ENCODE measurements at places on chromosomes 3 and 15.

- no peak for DNase-seq
Observed at GRCh38 chr3:44055951-44056350, 185.7 kb upstream of the TOPAZ1 start.

- no peak for DNase-seq
Observed at GRCh38 chr15:98952381-98952803, 55.2 kb downstream of the PGPEP1L start.

DNA sequence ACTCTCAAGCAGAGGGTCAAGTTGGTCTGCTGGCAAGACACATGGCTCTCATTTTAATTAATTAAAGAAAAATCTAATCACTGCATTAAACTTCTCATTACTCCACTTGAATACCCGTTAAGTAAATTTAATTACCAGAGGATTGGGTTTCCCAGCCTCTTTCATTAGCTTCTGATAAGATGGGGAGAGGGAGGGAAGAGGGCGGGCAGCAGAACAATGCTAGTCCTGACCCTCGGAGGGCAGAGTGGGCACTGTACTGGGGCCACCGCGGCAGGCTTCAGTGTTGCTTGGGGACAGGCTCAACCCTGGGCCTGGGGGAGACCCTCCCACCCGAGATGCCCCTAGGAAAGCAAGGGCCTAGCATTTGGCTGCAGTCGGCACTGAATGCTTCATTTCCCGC is 55.6 kb upstream of the LINGO1 start:
- no peak for DNase-seq

DNA sequence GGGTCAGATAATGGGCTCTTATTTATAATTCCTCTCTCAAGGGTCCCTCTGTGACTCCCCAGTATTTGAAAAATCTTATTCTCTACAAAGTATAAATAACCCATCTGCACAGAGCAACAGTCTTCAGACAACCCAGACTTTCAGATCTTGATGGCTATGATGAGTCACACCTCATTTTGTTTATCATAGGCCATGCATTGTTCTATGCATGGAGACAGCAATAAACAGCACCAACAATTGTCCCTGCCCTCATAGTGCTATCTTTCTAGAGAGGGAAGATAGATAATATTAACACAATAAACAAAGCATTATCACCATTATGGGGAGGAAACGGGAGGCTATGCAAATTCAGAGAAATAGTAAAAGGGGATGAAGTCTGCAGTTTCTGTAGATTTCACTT is 13.4 kb downstream of the FHIT start:
- DNase-seq: no peak

DNA sequence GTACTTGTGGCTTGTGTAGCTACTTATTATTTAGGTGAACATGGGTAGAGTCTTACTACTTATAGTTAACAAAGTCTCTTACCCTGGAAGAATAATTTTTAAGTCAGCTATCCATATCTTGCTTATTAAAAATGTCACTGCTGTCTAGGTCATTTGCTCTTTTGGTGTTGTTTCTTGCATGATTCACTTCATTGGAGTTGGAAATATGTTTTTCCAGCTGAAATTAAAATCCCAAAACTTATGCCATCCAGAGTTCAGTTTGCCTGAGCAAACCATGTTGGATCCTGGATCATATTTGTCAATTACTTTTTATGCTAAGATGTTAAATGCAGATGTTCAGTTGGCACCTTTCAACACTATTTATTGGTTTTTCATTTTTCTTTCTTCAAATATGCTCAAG is 421.0 kb upstream of the RBMS3 start:
- DNase-seq: no peak

DNA sequence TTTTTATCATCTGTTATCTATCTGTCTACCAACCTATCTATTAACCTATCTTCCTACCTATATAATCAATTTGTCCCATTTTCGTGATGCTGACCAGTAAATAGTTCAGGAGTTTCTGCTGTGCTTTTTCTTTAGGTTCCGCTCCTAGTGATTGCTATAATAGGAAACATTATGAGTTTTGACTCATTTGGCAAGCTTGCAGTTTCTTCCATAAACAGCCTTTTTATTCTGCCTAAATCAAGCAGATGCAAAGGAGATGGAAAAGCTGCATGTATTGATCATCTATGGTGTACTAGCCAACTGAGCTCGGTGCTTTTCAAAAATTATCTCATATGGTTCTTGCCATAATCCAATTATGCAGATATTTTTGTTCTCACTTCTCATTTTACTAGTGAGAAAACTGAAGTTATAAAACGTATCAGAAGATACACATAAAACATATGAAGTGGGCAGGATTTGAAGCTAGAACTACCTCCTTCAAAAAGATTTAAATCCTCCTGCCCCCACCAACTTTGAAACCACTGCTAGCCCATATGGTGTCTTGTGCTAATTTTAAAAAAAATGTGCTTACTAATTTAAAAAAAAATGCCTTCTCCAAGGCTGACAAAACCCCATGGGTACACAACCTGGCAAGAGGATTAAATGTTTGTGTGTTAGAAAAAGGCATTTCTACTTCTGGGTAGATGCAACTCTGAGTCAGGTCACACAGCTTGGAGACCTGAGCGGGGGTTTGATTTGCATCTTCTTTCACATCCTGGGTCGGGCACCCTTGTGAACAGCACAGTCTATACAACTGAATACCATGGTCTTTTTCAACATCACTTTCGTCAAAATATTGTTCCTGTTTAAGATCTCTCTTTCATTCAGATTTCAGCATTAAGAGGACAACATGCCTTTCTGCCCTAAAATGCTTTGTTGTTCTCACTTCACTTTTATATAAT is 267.0 kb downstream of the CHL1 start:
- no peak for DNase-seq

DNA sequence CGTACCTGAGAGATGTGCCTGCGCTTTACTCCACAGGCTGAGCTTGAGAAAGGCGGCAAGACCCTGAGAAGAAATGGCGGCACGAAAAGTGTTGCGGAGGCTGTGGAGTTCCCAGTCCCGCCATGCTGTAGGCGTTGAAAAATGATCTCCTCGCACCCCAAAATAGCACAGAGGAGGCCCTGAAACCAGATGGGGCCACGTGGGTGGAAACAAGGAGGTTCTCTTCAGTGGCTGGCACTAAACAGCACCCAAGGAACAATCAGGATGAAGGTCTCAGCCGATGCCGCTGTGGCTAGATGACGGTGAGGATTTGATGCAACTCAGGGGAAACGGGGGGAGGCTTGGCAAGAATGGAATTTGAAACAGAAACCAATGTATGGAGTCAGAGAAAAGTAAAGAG is 57.3 kb downstream of the TMEM212 start:
- no peak for DNase-seq

- no peak for DNase-seq
Observed at GRCh38 chr15:64780600-64781156, 5.3 kb upstream of the RBPMS2 start.

DNA sequence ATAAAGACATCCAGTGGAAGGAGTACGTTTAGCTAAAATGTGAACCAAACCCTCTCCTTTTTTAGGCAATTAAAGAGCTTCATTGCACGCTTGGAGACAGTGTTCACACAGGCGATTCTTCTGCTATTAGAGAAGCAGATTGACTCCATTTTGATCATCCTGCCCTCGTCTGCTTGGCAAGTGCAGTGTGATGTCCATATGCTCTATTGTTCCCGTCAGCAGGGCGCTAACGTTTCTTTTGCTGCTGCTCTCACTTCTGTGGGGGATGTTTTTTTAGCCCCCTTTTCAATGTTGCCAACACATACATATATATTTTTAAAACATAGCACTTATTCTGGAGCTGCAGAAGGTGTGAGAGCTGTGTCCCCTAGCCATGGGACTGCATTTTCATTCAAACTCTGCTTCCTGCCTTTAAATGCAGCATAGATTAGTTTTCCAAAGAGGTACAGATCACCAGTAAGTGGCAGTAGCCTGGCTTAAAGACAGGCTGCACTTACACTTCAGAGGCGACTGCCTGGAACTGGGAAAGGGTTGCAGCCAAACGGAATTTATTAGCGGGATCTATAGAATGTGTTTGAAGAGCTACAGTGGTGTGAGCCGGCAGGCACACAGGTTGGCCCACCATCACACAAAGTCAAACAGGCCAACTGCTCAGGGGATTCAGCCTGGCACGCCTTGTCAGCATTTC is 292.6 kb upstream of the DPH6 start:
- no peak for DNase-seq

- DNase-seq: no peak
Observed at GRCh38 chr15:98712845-98713584, 64.7 kb downstream of the IGF1R start.

DNA sequence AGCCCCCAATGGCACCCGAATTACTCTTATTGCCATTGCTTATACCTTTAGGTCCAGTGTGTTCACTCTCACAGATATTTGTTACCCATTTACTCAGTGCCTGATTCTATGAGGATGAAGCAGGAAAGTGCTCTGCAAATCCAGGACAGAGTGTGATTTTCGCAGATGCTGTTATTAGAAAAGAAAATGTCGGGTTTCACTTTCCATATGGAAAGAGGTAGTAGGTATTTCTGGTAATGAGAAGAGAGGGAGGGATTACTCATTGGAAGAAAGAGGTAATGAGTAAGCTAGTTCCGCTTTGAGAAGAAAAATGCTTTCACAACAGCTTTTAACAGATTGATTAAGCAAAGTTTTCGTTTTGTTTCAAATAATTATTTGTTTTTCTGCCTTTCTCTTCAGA is 336.3 kb upstream of the CFAP20DC start:
- DNase-seq: no peak

GRCh38 chr3:153138276-153139210 is 23.5 kb upstream of the RAP2B start:
- DNase-seq: no peak

- no peak for DNase-seq
Observed at GRCh38 chr3:116417151-116417550, 28.1 kb downstream of the LSAMP start.

GRCh38 chr15:57923750-57924149 is 141.8 kb downstream of the ALDH1A2 start:
- no peak for DNase-seq

DNA sequence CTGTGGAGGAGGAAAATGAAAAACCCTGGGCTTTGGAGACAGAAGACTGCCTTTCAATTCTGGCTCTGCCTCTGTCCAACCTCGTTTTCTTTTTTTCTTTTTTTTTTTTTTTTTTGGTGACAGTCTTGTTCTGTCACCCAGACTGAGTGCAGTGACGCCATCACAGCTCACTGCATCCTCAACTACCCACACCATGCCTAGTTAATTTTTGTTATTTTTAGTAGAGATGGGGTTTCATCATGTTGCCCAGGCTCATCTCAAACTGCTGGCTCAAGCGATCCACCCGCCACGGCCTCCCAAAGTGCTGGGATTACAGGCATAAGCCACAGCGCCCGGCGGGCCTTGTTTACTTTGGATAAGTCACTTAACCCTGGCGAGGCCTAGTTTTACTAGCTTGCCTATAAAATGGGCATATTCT is 66.3 kb upstream of the SLC25A26 start:
- no peak for DNase-seq

- DNase-seq: no peak
Observed at GRCh38 chr3:128390867-128391266, 75.8 kb downstream of the DNAJB8 start.

DNA sequence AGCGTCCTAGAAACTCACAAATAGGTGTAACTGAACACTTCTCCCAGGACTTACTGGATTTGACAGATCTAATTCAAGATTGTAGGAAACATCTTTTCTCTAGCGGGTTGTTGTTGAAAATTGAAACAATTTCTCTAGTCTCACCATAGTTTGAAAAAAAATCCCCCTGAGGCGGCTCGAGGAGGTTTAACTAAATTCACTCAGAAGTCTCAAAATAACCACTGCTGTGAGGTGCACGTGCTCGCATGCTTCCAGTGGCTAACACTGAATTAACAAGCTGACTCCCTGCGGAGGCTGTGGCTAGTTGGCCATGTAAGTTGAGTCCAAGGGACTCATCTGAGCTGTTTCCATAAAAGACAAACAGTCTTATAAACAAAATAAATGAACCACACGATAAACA is 503.9 kb downstream of the OCA2 start:
- no peak for DNase-seq

DNA sequence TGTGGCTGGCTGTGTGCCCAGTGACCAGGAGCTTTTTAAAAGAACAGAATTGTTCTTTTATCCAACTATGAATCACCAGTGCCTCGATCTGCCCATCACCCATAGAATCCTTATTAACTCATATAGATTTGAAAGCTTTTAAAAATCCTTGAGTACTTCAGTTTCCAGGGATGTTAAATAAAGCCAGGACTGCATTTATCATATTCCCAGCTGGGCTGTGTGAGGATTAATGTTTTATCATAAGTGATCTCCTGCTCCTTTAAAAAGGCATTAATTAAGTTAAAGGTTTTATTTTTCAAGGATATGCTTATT is 234.0 kb downstream of the MYRIP start:
- no peak for DNase-seq

DNA sequence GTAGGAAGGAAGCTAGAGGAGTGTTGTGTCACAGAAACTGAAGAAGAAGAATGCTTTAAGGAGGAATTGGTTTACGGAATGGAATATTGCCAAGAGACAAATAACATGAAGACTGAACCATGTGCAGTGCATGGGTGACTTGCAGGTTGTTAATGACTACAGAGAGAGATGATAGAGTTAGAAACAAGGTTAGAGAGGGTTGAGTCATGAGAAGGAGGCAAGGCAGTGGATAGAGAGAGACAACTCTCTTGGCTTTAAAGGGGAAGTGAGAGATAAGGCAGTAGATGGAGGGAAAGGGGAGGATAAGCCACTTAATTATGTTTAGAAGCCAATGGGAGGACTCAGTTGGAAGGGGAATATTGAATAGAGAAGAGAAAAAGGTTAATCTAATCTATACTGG is 119.3 kb upstream of the CCNL1 start:
- no peak for DNase-seq

- DNase-seq: no peak
Observed at GRCh38 chr3:43871627-43872245, 181.0 kb downstream of the ABHD5 start.

DNA sequence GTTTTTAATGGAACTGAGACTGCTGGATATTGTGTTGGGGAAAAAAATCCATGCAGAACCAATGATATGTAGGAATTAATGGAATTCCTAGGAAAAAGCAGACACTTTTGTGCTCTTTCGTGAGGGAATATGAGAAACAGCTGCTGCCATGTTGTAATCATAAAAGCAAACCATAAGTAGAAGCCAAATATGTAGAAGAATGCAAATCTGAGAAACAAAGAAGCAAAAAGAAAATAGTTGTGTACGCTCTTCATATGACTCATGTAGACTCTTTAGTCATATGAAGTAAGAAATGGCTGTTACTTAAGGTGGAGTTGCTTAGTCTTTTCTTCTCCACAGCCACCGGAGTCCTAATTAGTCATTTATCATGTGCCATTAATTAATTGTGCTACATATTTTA is 298.6 kb upstream of the ZNF717 start:
- no peak for DNase-seq

GRCh38 chr3:89859757-89860156 is 752.3 kb downstream of the EPHA3 start:
- DNase-seq: no peak

- no peak for DNase-seq
Observed at GRCh38 chr15:27993996-27994780, 104.9 kb downstream of the OCA2 start.

DNA sequence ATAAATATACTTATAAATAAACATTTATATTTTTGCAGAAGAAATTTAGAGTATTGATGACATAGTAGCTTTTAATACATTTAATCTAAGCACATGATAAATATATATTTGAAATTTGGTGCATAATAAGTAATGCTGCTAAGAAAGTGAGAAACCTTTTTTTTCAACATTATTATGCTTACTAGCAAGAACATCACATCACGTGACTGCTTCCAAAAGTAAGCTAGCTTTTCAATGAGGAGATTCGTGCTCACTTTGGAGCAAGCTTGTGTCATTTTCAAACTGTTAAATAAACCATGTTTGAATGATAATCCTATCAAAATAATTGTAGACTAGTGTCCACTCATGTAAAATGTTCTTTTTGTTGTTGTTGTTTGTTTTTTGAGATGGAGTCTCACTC is 109.0 kb upstream of the SLC4A7 start:
- DNase-seq: no peak

GRCh38 chr3:16079519-16079918 is 95.0 kb upstream of the GALNT15 start:
- DNase-seq: no peak
